ENCODE measurements at places on chromosomes 5 and 9.
A peak's percentile ranks its signal among the peaks of the same experiment; 100 is the strongest.

GRCh38 chr5:96569332-96569731 is 92.8 kb upstream of the CAST start:
- DNase-seq: no peak

GRCh38 chr5:54357408-54358058 is 47.2 kb upstream of the ARL15 start:
- DNase-seq: no peak

DNA sequence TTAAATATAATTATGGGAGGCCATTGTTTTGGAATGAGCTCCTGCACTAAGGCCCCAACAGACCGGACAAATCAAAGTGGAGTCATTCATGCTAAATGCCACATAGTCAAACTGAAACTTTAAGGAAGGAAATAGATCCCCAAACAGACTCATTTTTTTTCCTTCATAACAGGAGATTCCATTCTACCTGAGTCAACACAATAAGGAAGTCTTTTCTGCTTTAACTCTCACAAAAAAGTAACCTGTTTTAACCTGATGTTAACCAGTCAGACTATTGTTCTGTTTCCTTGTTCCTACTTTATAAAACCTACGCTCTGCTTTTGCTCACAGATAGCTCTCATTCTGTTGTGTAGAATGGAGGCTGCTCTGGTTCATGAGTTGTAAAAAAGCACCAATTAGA is 234.9 kb downstream of the YTHDC2 start:
- no peak for DNase-seq

GRCh38 chr5:116455061-116455460 is 119.6 kb downstream of the SEMA6A start:
- peak; percentile 37 for DNase-seq

DNA sequence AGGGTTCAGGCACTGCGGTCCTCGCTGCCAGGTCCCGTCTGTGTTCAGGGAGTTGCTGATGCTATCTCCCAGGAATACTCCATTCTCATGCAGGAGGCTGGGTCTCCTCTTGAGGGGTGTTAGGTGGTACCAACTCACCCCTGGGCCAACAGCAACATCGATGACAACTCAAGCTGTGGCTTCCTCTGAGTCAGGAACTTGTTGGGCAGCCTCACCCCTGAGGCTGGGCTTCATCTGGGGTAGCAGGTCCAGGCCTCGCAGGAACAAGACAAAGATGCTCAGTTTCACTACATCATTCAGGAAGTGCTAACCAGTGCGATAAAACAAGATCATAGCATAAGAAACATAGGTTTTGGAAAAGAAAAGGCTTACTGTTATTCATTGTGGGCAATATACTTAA is 125.9 kb downstream of the SYK start:
- peak; percentile 12 for DNase-seq

GRCh38 chr9:26863074-26863473 is 29.5 kb downstream of the CAAP1 start:
- DNase-seq: no peak
